Dermis blood vessel endothelial cell (primary cell): ENCODE measurements at places on chromosomes 5 and 9. TPM values are rescaled to one million over a fixed set of nuclear protein-coding genes. Genes with fewer than 3 reads are reported as not detected.

Gene MEGF9
- total RNA-seq = 8.7 and 9.7 TPM in 2 replicates

Gene CCDC171
- 0.68 and 0.98 TPM in 2 replicates for total RNA-seq

Gene TMC1
- 0.74 and 3.4 TPM in 2 replicates for total RNA-seq

Gene PCDHB12
- 0.47 and 0.68 TPM in 2 replicates for total RNA-seq

Gene GMCL2
- total RNA-seq = not detected in 2 replicates

Gene ZNF169
- total RNA-seq = 4.3 and 6.3 TPM in 2 replicates
